ENCODE measurements at places on chromosomes 2 and 18.

GRCh38 chr2:135276525-135276924, 224.4 kb downstream of the RAB3GAP1 start:
- no peak for DNase-seq

DNA sequence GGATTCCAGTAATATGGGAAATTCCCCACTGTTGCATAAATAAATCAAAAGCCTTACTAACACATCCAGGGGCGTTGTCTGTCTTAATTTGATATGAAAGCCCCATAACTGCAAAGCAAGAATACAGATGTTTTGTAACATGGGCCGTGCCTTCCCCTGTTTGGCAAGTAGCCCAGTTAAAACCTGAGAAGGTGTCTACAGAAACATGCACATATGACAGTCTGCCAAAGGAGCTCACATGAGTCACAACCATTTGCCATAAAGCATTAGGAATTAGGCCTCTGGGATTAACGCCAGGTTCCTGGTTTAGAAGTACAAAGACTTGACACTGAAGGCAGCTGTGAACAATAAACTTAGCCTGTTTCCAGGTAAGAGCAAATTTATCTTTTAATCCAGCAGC, 43.1 kb upstream of the LONRF2 start:
- no peak for DNase-seq

DNA sequence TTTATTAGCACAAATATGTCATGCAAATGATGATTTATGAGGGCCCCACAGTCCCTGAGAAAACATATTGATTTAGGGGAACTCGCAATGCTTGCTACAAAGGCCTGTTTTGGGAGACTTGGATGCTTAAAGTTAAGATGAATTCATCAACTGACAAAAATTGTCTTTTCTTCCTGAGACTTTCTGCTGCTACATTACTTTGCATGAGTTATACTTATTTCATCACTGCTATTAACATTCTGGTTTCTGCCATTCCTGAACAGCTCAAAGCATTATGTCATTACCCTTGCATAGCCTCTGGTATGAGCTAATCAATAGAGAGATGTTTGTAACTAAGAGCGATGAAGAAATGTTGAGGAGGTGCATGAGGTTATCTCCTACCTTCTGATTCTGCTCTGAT, 74.4 kb downstream of the SOX11 start:
- DNase-seq, result no peak

DNA sequence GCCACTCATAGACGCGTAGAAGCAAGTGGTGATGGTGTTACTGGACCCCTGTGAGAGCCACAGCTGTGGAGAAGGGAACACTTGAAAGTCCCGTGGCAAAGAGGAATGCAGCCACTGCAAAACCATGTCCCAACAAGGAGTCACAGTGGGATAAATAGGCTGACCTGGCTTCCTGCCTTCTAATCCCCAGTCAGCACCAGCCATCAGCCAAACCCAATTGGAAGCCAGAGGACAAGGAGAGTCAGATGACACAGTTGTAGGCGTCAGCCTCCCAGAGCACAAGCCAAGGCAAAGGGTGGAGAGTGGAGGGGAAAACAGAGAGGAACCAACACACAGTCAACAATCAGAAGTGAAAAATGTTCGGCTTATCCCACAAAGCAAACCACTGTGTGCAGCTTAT, 5.5 kb upstream of the CYBRD1 start:
- DNase-seq, result no peak

- DNase-seq, result no peak
These were observed 103.4 kb downstream of the LDLRAD4 start for GRCh38 chr18:13321923-13322322.

DNA sequence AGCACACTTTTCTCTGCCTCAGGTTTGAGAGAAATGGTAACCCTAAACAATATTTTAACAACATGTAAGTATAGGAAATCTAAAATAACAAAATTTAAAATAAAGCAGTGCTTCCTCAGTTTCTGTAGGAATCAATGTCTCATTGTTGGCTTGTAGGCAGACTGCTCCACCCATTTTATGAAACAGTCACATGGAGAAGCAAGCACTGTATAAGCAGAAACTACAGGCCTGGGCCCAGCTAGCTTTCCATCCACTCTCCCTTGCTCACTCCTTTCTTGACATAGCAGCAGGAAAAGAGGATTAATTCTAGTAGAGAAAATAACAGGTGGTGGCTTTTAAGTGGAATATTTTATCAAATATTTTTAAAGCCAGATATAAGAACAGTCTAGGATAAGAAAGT, 97.2 kb downstream of the PLEKHM3 start:
- DNase-seq, result no peak

GRCh38 chr2:175414882-175415487, 233.5 kb upstream of the ATP5MC3 start:
- peak; percentile 35 for DNase-seq

GRCh38 chr2:5497874-5498273, 194.3 kb upstream of the SOX11 start:
- no peak for DNase-seq

DNA sequence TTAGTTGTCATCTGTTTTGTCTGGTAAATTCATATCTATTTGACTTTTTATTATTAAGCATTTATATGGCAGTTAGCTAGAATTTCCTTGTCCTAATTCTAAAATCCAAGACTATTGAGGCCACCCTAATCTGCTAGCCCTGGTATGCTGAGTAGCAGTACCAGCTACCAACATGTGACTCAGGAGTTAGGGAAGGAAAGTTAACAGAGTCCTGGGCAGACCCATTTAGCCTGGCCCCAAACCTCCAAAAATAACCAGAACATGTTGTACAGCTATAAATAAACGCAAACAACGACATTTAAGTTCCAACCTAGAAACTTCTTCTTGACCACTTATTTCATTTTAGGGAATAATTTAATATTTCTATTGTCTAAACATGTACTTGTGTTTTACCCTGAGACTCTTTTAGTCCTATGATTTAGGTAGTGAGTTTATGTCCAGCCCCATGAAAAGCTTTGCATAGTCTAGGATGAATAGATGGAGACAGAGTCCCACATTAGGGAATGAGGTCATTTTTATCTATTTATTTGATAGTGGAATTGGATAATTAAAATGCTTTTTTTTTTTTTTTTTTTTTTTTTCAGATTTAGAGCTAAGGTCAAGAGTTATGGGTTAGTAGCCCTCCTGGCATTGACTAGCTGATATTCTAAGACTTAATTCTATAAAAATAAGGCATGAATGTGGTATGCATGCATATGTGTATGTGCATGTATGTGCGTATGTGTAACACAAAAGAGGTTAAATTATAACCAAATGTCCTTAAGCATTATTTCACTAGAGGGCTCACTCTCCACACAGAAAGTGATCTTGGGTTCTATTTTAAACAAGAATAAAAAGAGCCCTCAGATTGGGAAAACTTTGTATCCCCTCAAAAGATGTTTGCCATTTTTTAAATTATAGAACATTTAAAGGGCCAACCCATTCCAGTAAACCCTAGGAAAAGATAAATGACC, 160.1 kb upstream of the MAPRE2 start:
- DNase-seq, result no peak

DNA sequence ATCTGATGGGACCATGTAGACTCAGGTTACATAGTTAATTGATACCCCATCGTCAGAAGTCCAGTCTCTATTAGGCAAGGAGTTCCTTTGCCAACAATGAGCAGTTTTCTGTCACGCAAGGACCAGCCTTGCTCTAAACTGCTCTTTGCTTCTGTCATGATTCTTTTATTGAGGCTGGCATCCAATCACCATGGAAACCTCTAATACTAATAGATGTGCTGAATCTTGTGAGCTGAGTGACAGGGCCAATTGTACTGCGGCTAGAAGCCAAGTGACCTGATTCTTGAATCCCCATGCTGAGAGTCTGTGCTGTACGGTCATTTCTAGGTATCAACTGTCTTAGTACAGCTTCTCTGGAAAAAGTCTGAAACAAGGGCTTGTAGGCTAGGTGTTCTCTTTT, 395.6 kb downstream of the RND3 start:
- no peak for DNase-seq

DNA sequence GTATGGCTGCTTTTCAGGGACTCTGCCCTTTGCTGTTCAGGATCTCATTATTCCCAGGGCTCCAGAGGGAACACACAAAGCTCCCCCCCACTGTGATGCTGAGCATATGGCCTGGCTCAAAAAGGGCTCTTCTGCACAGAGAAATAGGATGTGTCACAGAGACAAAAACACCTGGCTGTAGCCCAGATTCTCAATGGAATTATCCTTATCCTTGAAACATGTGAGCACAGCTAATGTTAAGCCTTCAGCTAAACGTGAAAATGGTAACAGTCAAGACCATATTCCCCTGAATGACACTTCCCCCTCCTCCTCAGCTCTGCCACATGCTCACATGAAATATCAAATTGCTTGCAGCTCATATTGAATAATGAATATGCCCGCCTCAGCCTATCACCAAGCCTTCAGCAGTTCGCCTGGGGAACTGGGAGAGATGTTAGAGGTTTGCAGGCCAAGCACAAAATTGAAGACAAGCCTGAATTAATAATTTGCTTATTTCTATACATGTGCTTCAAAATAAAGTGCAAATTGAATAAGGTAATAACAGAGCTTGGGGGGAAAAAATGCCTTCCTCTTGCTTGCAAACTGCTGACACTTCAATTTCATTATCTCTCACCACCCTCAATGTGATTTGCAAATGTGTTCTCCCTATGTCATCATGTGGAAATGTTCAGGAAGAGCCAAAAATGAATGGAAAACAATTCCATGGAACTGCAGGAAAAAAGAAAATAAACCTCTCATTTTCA, 181.0 kb upstream of the HNRNPA3 start:
- no peak for DNase-seq

DNA sequence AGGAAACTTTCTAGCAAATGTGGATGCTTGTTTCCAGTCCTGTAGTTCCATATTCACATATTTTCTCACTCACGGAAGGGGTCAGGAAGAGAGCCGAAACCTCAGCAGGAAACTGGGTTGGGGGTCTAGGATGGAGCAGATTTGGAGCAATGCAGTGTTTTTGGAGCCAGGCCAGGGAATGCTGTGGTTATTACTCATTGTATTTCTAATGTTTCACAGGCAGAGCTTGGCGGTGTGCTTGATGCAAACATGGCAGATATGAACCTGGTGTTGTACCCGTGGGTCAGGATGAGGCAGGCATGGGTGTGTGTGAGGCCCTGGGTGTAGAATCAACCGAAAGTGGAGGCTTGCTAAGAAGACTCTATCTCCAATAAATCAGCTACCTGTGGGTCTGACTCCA, 34.6 kb upstream of the ACKR3 start:
- DNase-seq, result peak; percentile 35

- DNase-seq, result no peak
These were observed 125.0 kb upstream of the ARHGAP28 start for GRCh38 chr18:6604573-6604941.

GRCh38 chr2:239101807-239102206, 253.9 kb downstream of the TWIST2 start:
- no peak for DNase-seq

GRCh38 chr2:24225499-24226242, 50.8 kb downstream of the FAM228A start:
- DNase-seq, result no peak

DNA sequence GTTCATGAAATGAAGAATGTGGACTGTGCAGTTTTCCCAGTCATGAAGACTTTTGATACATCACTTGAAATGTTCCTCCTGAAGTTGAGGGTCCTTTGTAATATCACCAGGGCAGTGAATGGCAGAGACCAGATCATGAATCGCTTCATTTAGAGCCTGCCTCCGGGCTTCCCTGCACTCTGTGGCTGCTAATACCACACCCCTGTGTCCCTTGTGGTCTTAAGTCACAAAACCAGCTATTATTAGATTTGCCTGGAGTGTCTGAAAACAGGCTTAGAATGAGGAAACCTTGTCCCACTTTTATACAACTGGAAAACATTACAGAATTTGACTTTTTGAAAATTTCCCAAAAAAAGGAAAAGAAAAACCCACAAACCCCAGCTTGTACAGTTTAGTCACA, 147.9 kb downstream of the MGAT5 start:
- no peak for DNase-seq

- DNase-seq, result no peak
These were observed 269.4 kb upstream of the FN1 start for GRCh38 chr2:215705281-215705680.

- DNase-seq, result no peak
These were observed 101.8 kb downstream of the DCC start for GRCh38 chr18:52441794-52442193.

DNA sequence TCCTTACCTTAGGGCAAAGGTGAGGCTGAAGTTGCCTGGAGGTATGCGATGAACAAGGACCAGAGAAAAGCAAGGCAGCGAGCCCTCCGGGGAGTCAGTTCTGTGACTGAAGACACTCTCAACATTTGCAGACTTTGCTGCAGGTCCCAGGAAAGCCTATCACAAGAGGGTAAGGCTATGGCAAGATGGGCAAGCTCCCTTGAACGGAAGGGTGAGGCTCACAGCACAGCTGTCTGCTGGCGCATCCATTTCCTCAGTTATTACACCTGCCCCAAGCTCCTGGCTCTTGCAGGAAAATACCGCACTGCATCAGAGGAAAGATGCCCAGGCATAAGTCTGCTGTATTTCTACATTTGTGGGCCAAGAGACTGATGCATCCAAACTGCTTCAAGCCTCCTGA, 141.4 kb downstream of the BCL11A start:
- no peak for DNase-seq

DNA sequence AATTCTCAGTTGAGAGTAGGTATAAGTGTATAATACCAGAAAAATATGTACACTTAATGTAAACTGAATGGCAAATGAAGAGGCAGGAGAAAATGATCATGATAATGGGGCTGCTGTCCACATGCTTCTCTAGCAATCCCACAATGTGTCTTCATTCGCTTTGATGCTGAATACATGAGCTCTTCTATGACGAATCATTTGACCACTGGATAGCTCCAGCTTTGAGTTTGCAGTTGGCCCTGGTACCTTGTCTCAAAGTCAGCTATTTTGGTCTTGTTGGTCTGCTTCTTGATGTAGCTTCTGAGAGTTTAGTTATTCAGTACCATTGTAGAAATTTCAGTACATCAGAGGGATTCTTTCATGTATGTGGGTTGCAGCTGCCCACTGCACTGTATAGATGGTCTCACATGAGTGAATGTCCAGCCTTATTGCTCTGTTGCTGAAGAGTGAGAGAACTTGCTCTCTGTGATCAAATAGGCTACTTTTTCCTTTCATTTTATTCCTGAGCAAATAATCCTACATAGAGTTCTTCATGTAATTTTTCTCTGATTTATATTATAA, 105.1 kb downstream of the TTC27 start:
- no peak for DNase-seq

- DNase-seq, result no peak
These were observed 106.5 kb upstream of the TEX51 start for GRCh38 chr2:126792186-126792585.

DNA sequence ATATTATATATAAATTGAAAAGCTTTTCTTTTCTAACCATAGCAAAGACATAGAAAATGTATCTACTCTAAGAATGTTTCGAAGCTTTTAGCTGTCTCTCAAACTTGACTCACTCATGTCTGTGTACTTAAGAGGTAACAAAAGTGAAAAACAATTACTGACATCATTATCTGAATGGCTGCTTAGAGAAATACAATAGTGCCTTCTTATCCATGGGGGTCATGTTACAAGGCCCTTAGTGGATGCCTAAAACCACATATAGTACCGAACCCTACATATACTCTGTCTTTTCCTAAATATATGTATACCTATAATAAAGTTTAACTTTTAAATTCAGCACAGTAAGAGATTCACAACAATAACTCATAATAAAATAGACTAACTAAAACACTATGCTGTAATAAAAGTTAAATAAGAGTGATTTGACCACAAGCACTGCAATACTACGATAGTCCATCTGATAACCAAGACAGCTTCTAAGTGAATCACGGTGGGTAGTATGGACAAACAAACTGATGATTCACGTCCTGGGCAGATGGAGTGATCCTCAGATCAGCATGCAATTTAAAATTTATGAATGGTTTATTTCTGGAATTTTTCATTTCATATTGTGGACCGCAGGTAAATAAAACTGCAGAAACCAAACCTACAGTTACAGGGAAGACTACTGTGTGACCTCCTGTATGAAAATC, 246.2 kb downstream of the XIRP2 start:
- peak; percentile 48 for DNase-seq

Data from HTR-8/SVneo (cell line).